ENCODE measurements at places on chromosomes 3 and 15.

- DNase-seq: no peak
Observed at GRCh38 chr3:143343944-143344343, 224.4 kb downstream of the CHST2 start.

- no peak for DNase-seq
Observed at GRCh38 chr3:180189310-180189648, 152.5 kb upstream of the PEX5L start.

- no peak for DNase-seq
Observed at GRCh38 chr15:89660556-89660955, 5.3 kb upstream of the KIF7 start.

DNA sequence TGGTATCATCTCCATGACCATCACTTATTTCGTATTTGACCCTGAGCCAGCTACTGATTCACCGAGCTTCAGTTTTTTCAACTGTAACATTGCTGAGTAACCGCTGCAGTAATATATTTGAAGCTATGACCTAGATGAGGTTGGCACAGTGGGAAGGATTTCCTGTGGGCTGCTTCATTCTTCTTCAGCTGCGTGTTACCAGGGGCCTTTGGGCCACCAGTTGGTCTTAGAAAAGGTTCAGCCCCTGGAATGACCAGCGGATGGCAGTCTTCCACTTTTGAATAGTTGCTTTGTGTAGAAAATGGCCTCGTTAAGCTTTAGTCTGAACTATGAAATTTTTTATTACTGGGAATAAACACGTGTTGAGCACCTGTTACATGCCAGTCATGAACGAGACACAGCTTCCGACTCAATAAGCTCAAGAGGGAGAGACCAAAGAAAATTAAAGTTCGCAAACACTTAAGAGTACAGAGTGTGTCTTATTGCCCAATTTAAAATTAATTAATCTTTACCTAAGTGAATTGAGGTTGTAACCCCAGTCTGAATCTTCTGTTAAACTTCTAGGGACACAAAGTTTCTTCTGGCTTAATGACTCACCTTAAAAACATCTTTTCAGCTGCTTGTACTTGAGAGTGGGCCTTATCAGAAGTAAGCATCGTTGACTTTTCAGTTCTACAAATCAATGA, 57.6 kb upstream of the NR2E3 start:
- DNase-seq: peak; percentile 29

DNA sequence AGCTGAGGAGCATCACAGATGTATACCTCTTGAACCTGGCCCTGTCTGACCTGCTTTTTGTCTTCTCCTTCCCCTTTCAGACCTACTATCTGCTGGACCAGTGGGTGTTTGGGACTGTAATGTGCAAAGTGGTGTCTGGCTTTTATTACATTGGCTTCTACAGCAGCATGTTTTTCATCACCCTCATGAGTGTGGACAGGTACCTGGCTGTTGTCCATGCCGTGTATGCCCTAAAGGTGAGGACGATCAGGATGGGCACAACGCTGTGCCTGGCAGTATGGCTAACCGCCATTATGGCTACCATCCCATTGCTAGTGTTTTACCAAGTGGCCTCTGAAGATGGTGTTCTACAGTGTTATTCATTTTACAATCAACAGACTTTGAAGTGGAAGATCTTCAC, 3.0 kb downstream of the CCR8 start:
- no peak for DNase-seq

GRCh38 chr3:49032646-49033304, 3.6 kb upstream of the IMPDH2 start:
- DNase-seq: no peak

- DNase-seq: peak; percentile 55
Observed at GRCh38 chr3:66397745-66398144, 103.1 kb downstream of the LRIG1 start.

GRCh38 chr3:10857235-10857634, 41.2 kb downstream of the SLC6A11 start:
- no peak for DNase-seq

DNA sequence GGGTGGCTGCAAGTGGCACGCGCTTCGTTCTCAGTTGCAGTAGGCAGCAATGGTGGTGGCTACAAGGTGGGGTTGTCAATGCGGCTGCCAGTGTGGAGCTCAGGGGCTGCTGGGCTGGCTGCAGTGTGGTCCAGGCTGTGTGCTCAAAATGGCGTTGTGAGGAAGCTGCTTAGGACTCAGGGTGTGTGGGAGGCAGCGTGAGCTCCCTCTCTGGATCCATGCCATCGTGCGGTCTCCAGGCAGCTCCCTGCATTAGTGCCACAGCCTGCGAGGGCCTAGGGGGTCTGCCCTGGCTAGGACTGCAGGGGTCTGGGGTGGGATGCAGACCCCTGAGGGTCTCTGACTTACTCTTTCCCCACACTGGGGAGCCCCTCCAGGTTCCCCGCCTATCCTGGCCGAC, 397.2 kb downstream of the OCA2 start:
- no peak for DNase-seq

DNA sequence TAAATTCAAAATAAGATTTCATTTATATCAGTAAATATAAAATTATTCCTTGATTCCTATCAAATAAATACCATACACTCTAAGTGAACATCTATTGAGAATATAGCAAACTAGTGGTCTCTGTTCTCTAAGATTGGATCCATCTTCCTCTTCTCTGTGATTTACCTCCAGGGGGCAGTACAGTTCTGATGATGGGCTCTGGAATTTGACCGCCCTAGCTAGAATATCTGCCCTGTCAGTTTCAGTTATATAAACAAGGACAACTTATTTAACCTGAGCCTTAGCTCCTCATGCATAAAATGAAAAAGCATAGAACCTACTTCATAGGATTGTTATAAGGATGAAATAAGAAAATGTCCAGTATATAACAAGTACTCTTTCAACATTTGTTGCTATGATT, 171.1 kb upstream of the CCDC54 start:
- peak; percentile 31 for DNase-seq

DNA sequence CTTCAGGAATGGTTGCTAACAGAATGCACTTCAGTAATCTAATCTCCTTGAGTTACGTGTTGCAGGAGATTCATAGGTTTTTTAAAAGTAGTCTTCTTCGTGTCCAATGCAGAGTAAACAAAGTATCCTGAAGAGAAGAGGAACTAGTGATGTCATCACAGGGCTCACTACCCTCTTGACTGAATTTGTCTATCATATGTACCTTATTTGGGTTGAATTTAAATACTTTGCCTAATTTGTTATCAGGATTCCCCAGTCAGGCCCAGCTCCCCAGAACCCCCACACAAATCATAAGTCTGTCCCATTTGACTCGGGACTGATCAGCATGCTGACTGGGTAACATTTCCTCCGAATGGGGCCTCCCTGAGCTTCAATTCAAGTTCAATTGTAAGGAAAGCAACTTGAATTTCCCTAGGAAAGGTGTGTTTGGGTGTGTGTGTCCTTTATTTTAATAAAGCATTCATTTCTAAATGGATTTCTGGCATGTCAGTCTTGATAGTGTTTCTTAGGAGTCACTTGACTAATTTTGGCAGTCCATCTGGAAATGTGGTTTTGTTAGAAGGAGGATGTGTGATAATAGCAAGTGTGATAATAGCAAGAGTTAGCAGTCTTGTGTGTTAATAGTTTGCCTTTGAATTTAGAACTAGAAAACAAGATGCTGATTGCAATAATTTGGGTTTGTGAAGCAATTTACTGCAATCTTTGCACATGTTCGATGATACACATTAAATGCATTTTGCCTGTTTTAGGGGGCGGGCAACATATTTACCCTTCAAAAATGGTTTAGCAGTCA, 21.9 kb downstream of the OXNAD1 start:
- DNase-seq: no peak

DNA sequence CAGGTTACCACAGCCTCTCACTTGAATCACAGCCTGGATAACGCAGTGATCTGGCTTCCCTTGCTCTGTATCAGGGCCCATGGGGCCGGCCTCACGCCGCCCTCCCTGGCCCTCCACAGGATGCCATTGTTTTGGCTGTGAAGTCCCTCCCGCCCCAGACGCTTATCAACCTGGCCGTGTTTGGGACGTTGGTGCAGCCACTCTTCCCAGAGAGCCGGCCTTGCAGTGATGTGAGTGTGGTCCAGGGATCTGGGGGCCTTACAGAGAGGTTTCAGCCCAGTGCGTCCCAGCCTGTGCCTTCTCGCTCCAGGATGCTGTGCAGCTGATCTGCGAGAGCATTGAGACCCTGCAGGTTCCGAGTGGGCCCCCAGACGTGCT, 6.6 kb downstream of the VWA5B2 start:
- DNase-seq: no peak

- DNase-seq: no peak
Observed at GRCh38 chr15:79209116-79209515, 73.4 kb upstream of the ANKRD34C start.

- no peak for DNase-seq
Observed at GRCh38 chr3:33026267-33026666, 70.7 kb downstream of the GLB1 start.

- DNase-seq: peak; percentile 40
Observed at GRCh38 chr3:191339316-191339917, 9.1 kb upstream of the UTS2B start.
